ENCODE measurements at places on chromosomes 12 and 14. TPM values are rescaled to one million over a fixed set of nuclear protein-coding genes. Genes with fewer than 3 reads are reported as not detected.

The FGF23 gene
- total RNA-seq: not detected

The HOXC13 gene
- total RNA-seq: not detected

GRCh38 chr12:57940052-57940914, 1.1 kb upstream of the ATP23 start:
- no peak for DNase-seq

- peak; percentile 49 for DNase-seq
Observed at GRCh38 chr12:93094988-93095737, 166.1 kb upstream of the EEA1 start.

- no peak for DNase-seq
Observed at GRCh38 chr12:86799616-86800015, 543.4 kb upstream of the MGAT4C start.

The VSX2 gene
- total RNA-seq: not detected

DNA sequence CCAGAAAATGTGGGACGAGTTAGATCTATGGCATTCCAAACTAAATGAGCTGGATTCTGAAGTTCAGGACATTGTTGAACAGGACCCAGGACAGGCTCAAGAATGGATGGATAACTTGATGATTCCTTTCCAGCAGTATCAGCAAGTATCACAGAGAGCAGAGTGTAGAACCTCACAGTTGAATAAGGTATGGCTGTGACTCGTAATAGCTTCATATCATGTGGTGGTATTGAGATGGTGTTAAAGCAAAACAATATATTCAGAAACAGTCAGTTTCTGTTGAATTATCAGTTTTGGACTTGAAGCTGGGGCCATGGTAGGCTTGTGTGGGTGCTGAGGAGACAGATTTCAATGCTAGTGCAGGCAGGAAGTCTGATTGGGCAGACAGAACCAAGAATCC, 213.7 kb downstream of the ESR2 start:
- DNase-seq: no peak

DNA sequence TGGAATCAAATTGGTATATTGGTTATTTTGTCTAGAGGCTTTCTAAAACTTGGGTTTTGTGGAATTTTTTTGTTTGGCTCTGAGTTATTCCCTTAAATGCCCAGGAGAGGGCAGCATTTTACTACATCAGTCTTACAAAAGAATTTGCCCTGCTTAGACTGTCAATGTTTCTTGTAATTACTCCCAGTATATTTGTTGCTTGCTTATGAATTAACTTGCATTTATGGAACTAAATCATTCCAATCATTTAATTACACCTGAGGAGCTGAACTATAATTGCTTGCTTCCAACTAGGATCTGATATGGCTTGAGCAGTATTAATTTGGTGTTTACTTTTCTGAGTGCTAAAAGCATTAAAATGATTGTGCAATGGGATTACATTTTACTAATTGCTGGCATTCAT, 48.7 kb downstream of the MIPOL1 start:
- no peak for DNase-seq

DNA sequence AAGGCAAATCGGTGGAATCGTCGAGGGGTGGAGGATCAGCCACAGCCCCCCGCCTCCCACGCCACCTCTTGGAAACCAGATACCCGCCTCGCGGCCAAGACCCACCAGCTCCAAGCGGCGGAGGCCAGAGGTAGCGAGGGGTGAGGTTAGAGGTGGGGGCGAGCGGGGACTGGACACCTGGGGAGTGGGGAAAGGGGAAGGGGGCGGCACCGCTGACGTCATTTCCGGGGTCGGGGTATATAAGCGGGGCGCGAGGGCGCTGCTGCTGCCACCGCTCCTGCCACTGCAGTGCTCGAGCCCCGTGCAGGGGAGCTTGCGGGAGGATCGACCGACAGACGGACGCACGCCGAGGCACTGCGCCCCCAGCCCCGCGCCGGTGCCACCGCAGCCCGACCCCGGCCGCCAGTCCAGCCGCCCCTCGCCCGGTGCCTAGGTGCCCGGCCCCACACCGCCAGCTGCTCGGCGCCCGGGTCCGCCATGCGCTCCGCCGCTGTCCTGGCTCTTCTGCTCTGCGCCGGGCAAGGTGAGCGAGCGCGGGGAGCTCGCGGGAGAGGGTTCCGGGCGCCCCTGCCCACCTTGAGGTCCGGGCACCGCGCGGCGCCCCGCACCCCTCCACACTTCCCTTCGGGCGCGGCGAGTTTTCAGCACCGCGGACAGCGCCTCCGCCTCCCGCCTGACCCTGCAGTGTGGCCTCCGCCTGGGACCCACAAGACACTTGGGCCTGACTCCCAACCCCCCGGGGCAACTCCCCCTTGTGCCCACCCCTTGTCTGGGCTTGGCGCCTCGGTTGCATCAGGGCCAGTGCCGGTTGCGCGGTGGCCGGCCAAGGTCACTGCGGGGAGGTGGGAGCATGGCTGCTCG, at the start of gene CHGA:
TSS of gene CHGA (plus strand) at position 268 of the 861 bp plus-strand sequence. CDS start at position 478, 210 bp downstream.
- DNase-seq: peak; percentile 56

All from activated CD8-positive, alpha-beta T cell treated with anti-CD3 and anti-CD28 coated beads for 36 hours (primary cell).